ENCODE measurements at places on chromosomes 1 and 21.
A peak's percentile ranks its signal among the peaks of the same experiment; 100 is the strongest.

- H3K4me3 ChIP-seq = no peak overlapping the region
- H3K27ac ChIP-seq = no peak overlapping the region
- DNase-seq = no peak
- no peaks in the 10 kb centered on the region for H3K27me3 ChIP-seq
Observed at GRCh38 chr1:7630378-7630777, 140.7 kb upstream of the VAMP3 start.

DNA sequence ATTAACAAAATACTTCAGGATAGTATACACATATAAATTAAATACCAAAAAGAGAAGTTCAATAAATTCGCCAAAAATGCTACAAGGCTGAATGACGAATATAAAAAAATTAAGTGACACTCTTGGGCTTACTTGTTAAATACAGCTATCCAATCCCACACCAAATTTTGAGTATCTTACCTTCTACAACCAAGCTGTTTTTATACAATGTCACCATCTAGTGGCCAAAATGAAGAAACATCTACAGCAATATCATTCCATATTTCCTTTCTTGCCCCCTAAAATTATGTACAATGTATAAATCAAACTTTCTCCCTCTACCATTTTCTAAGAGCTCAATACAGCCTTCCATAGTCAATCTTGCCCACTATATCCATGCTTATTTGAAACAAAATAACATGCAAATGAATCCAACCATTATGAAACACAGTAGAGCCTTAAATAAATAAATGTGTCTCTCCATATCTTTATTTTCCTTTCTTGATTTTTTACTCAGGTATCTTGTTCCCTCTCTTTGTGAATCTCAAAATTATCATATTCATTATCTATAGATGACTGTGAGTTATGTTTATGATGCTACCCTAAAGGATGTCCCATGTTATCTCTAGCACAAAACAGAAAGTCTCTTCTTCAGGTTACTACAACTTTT, 86.3 kb downstream of the ACBD6 start:
- H3K36me3 ChIP-seq = peaks cover 1% of the 10 kb centered on the region
- no peak overlapping the region for H3K27ac ChIP-seq
- no peaks in the 10 kb centered on the region for H3K4me1 ChIP-seq
- no peak for DNase-seq
- no peak overlapping the region for H3K4me3 ChIP-seq

DNA sequence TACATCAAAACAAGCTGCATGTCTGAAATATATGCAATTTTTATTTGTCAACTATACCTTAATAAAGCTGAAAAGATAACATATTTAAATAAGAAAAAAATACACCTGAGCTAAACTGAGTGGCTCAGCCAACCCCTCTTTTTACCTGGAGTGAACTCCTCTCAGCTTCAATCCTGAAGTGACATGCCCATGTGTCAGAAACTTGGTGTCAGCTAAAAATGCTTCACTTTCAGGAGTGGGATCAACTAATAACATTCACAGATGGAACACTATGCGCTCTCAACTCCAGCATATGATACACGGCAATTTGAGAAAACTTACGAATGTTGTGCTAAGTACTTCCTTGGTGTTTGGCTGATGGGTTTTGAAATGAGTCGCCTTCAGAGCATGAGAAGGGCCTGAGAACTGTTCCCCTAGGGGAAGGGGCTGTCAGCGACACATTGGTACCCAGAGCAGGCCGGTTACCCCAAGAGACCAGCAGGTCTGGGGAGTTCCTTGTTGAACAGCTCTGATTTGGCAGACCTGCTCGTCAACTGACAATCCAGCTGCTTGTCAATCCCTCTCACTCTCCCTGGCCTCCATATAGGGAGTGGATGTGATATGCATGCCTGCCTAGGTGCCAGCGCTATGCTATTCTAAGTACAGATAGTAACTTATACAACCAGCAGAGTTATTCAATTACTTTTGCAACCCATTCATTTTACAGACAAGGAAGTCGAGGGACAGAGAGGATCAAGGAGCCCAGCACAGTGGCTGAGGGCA, 267.7 kb downstream of the PCP4 start:
- no peaks in the 10 kb centered on the region for H3K27me3 ChIP-seq
- no peaks in the 10 kb centered on the region for H3K4me1 ChIP-seq
- H3K4me3 ChIP-seq = no peak overlapping the region
- DNase-seq = no peak
- H3K27ac ChIP-seq = no peak overlapping the region

GRCh38 chr1:40532062-40532389, 589 bp downstream of the ZNF684 start:
- no peak for DNase-seq
- peak overlapping the region; percentile 82 for H3K4me3 ChIP-seq
- no peaks in the 10 kb centered on the region for H3K4me1 ChIP-seq

DNA sequence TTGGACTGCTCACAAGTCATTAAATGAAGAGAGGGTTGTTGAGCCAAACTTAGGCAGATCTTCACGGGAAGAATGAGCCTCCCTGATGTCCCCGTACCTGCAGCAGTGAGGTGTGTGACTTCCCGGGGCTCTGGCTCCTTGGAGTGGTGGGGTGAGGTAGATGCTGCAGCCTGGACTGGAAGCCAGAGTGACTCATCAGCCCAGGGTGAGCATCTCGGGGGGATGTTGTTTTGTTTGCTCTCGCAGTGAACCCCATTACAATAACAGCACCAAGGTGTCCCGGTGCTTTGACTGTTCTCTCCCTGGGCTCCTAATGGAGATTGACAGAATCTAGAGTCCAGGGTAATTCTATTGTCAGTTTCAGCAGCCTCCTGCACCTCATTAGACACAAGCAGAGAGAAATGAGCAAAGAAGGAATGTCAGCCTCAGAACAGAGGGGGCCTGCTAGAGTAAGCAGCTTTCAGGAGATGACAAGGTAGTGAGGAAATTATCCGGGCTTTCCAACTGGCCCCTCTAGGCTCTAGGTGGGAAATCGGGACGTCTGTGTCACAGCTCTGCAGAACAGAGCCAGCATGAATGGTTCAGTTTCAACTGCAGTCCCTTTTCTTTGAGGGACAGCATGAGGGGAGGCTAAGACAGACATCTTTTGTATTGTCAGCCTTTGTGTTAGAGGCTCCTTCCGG, 36.0 kb upstream of the LRRN2 start:
- no peak overlapping the region for H3K4me3 ChIP-seq
- no peaks in the 10 kb centered on the region for H3K36me3 ChIP-seq
- no peaks in the 10 kb centered on the region for H3K27me3 ChIP-seq
- H3K27ac ChIP-seq = no peak overlapping the region
- H3K4me1 ChIP-seq = no peaks in the 10 kb centered on the region

DNA sequence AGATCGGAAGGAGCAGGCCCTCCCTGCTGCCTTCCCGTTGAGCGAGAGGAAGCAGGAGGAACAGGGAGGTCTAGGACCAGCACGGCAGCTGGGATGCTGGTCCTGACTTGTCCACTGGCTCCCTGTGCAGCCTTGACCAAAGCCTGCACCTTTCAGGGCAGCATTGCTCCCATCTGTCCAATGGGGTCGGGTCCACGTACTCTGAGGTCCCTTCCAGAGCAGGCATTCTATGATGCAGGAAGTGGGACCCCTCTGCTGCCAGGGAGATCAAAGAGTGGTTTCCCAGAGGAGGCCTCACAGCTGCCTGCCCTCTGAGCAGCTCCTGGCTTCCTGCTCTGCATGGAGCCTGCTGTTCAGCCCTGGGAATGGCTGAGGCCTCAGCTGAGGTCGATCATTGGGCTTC, 21.7 kb upstream of the ZNF362 start:
- DNase-seq = no peak
- no peaks in the 10 kb centered on the region for H3K27me3 ChIP-seq
- peaks cover 19% of the 10 kb centered on the region for H3K4me1 ChIP-seq
- no peak overlapping the region for H3K27ac ChIP-seq

DNA sequence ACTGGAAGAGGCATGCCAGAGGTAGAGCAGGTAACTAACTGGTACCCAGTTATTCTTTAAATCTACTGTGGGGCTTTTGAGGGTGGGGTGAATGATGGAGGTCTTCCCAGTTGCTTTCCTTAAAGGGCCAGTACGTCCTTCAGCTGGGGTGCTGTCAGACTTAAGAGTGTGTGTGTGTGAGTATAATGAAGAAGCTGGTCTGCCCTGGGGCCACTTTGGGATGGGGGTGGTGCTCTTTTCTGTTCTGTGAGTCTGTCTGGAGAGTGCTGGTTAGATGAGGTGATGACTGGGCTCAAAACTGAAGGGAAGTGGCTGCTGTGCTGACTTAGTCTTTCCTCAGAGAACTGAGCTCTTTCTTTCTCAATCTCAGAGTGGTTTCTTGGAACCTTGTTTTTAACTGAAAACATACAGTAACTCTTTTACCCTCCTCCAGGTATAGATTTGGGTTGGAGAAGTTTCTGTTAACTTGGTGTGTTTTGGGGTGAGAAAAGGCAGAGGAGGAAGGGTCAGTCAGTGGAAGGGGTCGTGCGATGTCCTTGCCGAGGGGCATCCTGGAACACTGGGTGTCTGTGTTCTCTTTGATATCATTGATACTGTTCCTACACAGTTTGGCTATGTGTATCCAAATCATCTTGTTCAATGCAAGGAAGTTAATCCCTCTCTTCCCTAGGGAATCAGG, 746 bp downstream of the MACF1 start:
- H3K36me3 ChIP-seq = no peaks in the 10 kb centered on the region
- H3K27me3 ChIP-seq = no peaks in the 10 kb centered on the region
- peak; percentile 85 for DNase-seq
- H3K4me3 ChIP-seq = peak overlapping the region; percentile 50
- H3K4me1 ChIP-seq = peaks cover 15% of the 10 kb centered on the region

- H3K4me1 ChIP-seq = peaks cover 28% of the 10 kb centered on the region
- H3K4me3 ChIP-seq = no peak overlapping the region
Observed at GRCh38 chr1:26417111-26417759, 6.6 kb downstream of the LIN28A start.

DNA sequence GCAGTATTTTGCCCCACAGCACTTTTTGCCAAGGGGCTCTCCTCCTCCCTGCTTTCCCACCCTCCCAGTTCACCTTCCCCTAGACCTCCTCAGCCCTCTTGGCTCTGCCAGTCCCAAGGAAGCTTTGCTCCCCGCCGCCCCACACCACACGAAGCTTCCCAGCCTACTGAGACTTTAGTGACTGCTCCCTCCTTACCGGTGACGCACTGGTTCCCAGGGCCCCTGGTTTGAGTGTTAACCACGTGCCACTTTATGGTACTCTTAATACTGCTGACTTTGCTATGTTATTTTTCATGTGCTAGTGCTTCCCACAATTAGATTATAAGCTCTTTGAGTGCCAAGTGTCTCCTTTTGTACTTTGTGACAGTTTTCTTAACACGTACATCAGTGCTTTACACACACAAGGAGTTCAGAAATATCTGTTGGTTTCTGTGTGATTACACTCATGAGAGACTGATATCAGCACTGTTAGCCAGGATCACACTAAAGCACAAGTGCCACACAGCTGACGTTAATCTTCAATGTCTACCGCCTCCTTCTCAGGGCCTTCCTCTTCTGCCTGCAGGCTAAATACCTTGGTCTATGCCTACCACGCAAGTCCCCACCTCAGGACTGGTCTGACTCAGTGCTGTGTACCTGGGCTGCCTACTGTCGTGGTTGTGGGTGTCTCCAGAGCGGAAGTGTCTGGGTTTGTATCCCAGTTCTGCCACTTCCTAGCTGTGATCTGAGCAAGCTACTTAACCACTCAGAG, 61.0 kb downstream of the DNTTIP2 start:
- H3K36me3 ChIP-seq = no peaks in the 10 kb centered on the region
- peak; percentile 98 for DNase-seq
- no peaks in the 10 kb centered on the region for H3K27me3 ChIP-seq
- H3K4me3 ChIP-seq = no peak overlapping the region

GRCh38 chr1:153526132-153526543, 9.7 kb downstream of the S100A6 start:
- H3K4me3 ChIP-seq = no peak overlapping the region
- no peaks in the 10 kb centered on the region for H3K27me3 ChIP-seq
- H3K27ac ChIP-seq = no peak overlapping the region
- peaks cover 20% of the 10 kb centered on the region for H3K4me1 ChIP-seq
- DNase-seq = no peak

DNA sequence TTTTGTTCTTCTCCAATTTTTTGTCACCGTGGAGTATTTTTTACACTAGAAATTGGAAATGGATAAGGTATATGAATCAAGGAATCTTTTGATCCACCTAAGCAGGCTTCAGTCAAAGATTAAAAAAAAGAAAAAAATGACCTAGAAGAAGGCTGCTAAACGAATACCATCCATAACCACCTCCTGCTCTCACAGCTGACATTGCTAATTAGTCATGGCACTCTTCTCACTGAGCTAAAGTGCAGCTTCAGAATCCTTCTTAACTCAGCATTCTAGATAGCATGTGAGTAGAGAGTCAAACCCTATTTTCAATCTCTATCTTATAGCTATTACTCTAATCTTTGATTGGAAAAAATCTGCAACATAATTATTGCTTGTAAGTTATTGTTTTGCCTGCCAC, 40.2 kb upstream of the ST6GALNAC5 start:
- H3K36me3 ChIP-seq = no peaks in the 10 kb centered on the region
- H3K27me3 ChIP-seq = no peaks in the 10 kb centered on the region
- no peak overlapping the region for H3K4me3 ChIP-seq

DNA sequence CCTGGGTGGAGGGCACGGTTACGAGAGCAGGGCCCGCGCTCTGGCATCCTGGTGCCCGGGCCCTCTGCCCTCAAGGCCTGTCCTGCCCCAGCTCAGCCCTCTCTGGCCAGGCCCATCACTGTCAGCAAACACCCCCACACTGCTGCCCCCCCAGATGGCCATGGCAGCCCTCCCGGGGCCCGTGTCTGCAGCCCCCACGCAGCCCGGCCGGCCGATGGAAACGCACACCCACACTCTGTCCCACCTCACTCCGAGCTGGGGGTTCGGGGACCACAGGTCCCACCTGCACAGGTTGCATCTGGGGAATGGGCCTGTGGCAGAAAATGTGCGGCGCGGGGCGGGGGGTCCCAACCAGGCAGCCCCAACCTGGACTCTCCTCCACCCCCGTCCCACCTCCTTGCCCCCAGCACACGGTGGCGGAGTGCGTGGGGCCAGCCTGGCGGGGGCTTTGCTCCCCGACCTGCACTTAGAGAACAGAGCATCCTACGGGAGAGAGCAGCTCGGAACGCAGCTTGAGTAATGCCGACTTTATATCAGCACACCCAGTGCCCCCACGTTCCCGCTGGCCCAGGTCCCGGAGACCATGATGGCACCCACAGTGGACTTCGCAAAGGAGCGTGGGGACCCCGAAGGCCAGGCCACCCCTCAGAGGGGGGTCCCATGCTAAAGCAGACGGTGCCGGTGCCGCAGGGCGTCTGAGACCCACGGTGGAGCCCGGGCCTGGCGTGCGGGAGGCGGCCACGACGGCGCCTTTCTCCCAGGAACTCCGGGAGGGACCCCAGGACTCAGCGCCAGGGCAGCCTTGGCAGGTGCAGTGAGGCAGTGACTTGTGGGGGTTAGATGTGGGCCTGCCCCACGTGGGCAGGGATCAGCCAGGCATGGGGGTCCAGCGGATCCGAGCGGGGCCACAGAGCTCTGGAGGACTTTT, 7.5 kb upstream of the RNF223 start:
- H3K27ac ChIP-seq = peak overlapping the region; percentile 65
- DNase-seq = no peak
- no peak overlapping the region for H3K4me3 ChIP-seq

GRCh38 chr1:93734999-93735398, 53.4 kb upstream of the BCAR3 start:
- H3K27ac ChIP-seq = no peak overlapping the region
- H3K4me3 ChIP-seq = no peak overlapping the region
- H3K27me3 ChIP-seq = no peaks in the 10 kb centered on the region
- no peak for DNase-seq
- H3K4me1 ChIP-seq = peaks cover 6% of the 10 kb centered on the region

GRCh38 chr1:211951856-211952255, 83.5 kb downstream of the INTS7 start:
- no peaks in the 10 kb centered on the region for H3K27me3 ChIP-seq
- no peak overlapping the region for H3K27ac ChIP-seq
- H3K4me3 ChIP-seq = no peak overlapping the region
- H3K4me1 ChIP-seq = no peaks in the 10 kb centered on the region
- DNase-seq = no peak

GRCh38 chr1:215146240-215146975, 63.9 kb downstream of the KCNK2 start:
- no peaks in the 10 kb centered on the region for H3K36me3 ChIP-seq
- no peak overlapping the region for H3K27ac ChIP-seq
- no peak overlapping the region for H3K4me3 ChIP-seq
- peak; percentile 5 for DNase-seq

Data from trophoblast cell (in vitro differentiated cells and primary cell).